ENCODE measurements at places on chromosomes 3 and 15.

GRCh38 chr3:180430896-180431295, 171.1 kb upstream of the TTC14 start:
- DNase-seq = no peak

GRCh38 chr15:68638953-68639515, 60.2 kb downstream of the CORO2B start:
- DNase-seq = no peak

GRCh38 chr3:119924111-119925094, 142.5 kb downstream of the NR1I2 start:
- no peak for DNase-seq

DNA sequence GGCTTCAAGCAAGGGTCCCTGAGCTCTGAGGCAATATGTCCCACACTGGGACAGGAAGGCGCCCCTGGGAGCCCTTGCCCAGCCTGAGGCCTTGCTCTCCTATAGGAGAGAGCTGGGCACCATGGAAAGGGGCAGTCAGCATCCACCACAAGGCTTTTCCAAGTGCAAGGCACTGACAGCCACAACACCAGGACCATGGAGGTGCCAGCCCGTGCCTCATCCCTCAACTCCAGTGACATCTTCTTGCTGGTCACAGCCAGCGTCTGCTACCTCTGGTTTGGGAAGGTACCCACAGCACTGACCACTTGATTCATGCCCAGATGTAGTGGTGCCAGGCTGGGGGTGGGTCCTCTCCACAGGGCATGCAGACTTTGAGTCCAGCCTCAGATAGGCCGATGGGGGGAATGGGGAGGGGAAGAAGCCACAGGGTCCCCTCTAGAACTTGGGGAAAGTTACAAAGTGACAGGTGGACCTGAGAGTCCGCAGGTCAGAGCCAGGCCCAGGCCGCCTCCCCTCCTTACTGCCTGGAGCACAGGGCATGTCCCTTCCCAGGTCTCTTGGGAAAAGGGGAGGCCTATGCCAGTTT, 11.8 kb downstream of the VILL start:
- DNase-seq = no peak

DNA sequence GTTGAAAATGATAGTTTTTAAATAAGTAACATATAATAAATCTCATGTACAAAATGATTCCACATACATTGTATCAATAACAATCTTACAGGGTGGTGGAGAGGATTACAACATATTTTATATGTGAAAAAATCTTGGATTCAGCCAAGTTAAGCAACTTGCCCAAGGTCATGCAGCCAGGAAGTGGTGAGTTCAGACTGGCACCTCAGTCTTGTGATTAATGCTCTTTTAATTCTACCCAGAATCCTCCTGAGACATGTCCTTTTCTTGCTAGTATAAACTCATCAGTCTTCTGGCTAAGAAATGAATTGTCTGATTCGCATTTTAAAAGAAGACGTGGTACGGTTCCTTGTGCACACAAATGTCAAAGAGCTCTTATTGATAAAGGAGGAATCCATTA, 4.5 kb upstream of the MYRIP start:
- no peak for DNase-seq

DNA sequence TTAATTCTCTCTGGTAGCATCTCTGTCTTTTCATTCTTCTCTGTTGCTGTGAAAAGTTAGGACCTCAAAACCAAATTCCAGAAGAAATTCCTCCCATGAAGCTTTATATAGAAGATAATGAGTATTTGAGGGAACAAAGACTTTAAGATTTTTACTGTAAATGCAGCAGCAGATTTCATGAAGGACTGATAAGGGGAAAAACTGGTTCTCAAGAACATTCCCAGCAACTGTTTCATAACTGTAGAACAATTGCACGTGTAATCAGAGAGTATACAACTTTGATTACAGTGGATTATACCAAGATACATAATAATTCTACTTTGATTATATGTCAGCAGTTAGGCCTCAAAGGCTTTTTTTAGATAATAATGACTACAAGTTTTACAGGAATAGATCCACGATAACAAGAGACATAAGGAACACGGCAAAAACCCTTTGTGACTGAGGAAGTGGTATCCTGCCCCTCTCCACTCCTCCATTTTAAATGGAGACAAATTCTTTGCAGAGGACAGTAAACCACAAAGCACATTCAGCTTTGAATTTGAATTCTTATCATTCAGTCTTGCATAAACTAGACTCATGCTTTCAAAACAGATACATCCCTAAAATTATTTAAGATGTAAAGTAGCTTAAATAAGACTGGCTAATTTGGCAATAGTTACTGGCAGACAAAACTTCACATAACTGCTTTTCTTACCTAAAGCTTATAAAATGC, 42.9 kb upstream of the DIPK2A start:
- no peak for DNase-seq

- DNase-seq = no peak
These were observed 287.3 kb upstream of the CTDSPL start for GRCh38 chr3:37574177-37574943.

- no peak for DNase-seq
These were observed 101.3 kb downstream of the SENP2 start for GRCh38 chr3:185687271-185687878.

GRCh38 chr3:78670094-78670493, 1097.7 kb downstream of the ROBO1 start:
- DNase-seq = no peak

- no peak for DNase-seq
These were observed 127.9 kb downstream of the DTWD1 start for GRCh38 chr15:49748791-49749190.

GRCh38 chr15:77804210-77804609, 171.5 kb upstream of the LINGO1 start:
- DNase-seq = no peak

DNA sequence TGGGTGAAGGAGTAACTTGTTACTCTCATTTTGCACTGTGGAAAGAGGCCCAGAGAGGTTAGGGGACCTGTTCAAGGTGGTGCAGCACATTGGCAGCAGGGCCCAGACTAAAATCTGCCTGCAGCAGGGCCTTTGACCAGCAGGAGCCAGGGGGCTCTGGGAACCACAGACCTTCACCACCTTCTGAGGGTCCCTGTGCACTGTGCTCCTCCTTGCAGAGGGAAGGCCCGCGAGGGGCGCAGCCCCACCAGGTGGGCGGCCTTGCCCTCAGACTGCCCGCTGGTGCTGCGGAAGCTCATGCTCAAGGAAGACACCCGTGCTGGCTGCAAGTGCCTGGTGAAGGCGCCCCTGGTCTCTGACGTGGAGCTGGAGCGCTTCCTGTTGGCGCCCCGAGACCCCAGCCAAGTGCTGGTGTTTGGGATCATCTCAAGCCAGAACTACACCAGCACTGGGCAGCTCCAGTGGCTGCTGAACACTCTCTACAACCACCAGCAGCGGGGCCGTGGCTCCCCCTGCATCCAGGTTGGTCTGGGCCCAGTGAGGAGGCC, 61.5 kb upstream of the FGD5 start:
- DNase-seq = no peak

- no peak for DNase-seq
These were observed 6.7 kb downstream of the RFT1 start for GRCh38 chr3:53123510-53123909.

DNA sequence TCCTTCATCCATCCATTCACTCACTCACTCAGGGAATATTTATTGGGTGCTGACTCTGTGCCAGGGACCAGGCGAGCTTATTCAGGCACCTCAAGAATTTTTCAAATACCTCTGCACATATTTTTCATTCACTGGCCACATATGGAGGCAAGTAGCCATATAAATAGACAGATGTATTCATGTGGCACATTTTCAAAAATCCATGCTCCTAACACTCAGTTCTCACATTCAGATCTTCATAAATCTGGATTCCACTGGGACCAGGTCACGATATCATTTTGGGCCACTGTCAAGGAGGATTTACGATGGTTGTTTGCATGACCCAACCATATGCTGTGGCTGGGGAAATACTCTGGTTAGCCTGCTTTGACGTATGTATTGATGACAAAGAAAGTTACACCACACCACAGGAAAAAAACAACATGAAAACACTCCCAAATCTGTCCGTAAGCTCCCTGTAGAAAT, 241.8 kb upstream of the LRTM1 start:
- no peak for DNase-seq

- DNase-seq = no peak
These were observed 23.1 kb upstream of the MCCC1 start for GRCh38 chr3:183122257-183122932.

- no peak for DNase-seq
These were observed 46.3 kb downstream of the EBLN2 start for GRCh38 chr3:73107676-73108187.

DNA sequence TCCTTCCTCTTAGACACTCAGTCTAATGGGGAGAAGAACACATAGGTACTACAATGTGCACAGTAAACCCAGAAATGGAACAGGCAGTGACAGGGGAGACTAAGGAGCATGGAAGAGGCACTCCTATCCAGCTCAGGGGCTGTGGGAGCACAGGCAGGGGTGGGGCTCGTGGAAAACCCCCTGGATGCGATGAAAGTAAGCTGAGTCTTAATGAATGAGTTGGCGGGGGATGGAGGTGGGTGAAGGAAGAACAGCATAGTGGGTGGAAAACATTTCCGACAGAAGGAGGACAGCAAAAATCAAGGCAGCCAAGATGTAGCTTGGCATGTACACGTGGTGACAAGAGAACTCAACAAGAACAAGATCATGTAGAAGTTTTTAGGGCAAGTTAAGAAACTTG, 33.6 kb upstream of the UBE2E2 start:
- DNase-seq = no peak

- DNase-seq = no peak
These were observed 35.0 kb downstream of the ST6GAL1 start for GRCh38 chr3:186965141-186965879.

- DNase-seq = no peak
These were observed 164.2 kb downstream of the FOXP1 start for GRCh38 chr3:71419369-71419768.

DNA sequence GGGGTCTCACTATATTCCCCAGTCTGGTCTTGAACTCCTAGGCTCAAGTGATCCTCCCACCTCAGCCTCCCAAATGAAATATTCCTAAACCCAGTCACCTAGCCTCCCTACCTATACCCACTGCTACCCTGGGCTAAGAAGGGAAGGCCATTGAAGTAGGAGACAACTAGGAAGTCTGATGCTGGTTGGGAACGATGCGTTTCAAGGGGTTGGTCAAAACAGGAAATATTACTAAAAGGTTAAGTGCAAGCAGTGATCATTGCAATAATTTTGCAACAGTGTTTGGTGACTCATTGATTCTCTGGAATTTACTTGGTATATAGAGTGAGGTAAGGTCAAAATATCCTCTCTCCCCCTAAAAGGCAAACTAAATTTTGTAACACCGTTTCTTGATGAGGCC, 4.6 kb upstream of the UQCRC1 start:
- DNase-seq = no peak

- no peak for DNase-seq
These were observed 185.0 kb upstream of the ANKRD28 start for GRCh38 chr3:15982667-15983196.

DNA sequence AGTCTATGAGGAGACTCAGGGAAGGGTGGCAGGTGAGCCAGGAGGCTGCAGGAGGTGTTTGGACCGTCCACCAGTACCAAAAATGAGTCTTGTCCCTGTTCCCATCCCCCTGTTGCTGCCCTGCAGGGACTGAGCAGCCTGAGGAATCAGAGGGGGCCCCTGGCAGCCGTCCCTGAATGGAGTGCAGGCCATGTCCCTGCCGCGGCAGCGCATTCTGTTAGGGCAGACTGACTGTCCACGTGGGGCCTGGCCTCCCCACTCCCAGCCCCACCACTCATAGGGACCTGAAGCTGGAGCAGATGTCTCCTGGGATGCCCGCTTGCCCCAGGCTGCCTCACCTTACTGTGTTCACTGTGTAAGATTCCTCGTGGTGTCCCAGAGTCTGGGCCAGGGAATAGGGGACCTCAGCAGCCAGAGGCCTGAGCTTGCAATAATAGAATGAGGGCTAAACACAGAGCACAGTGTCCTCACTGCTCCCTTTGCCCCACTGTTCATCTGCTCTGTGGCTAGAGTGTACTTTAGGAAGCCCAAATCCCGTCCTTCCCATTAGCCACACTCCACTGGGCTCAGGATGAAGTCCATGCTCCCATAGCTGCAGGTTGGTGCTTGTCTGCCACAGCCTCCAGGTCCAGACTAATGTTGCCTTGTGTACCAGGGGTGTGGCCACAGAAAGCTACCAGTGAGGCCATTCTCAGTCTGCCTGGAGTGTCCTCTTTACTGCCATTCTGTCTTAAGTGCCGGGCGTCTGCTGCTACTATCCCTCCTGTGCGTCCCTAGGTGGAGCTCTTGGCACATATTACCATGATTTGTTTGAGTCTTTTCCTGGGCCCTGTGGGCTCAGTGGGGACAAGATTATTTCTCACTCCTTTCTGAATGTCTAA, 63.2 kb downstream of the HCN4 start:
- DNase-seq = no peak

- DNase-seq = no peak
These were observed 51.8 kb downstream of the KLF15 start for GRCh38 chr3:126305427-126305826.

GRCh38 chr15:39661776-39662175, 80.9 kb downstream of the THBS1 start:
- DNase-seq = no peak

- DNase-seq = no peak
These were observed 227.7 kb downstream of the ROBO2 start for GRCh38 chr3:77267589-77267988.

- DNase-seq = no peak
These were observed 229.2 kb downstream of the MFSD1 start for GRCh38 chr3:159030886-159031679.

- no peak for DNase-seq
These were observed 17.6 kb upstream of the COLQ start for GRCh38 chr3:15539066-15539465.

GRCh38 chr3:122890077-122890719, 95.3 kb downstream of the SLC49A4 start:
- no peak for DNase-seq

DNA sequence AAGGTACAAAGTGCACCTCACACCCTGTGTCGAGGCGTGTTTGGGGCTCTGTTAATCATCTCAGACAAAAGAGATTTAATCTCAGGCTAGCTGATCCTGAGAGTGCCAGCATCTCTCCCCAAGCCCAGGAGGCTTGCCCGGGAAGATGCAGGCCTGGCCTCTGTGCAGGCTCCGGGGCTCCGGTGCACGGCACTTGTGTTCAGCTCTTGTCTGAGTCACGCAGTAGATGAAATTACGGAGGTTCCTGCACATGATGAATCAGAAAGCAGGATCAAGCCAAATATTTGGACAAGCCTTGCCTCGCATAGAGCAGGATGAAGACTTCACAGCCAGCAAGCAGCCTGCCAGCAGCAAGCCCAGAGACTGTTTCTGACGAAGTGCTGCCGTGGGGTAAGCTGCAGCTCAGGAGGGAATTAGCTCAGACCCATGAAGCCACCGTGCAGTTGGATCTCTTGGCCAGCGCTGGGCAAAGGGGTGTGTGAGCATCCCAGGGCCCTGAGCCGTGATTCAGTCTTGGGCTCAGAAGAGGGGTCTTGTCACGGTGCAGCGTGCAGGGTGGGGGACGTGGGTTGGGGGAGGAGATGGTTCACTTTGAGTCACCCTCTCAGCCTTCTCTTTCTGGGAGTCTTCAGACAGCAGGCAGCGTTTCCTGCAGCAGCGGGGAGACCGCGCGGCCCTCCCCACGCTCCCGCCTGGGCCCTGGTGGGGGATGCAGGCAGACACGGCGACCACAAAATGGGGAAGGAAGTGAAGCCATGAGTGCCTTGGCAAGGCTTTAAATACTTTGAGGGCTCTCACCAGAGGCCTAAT, 89.2 kb upstream of the MEF2A start:
- DNase-seq = no peak

All from stimulated activated CD4-positive, alpha-beta T cell treated with anti-CD3 and anti-CD28 coated beads, Interleukin-15, amount 100 ng/mL, for 1 hour (primary cell).